ENCODE measurements at places on chromosomes 5 and 9.

DNA sequence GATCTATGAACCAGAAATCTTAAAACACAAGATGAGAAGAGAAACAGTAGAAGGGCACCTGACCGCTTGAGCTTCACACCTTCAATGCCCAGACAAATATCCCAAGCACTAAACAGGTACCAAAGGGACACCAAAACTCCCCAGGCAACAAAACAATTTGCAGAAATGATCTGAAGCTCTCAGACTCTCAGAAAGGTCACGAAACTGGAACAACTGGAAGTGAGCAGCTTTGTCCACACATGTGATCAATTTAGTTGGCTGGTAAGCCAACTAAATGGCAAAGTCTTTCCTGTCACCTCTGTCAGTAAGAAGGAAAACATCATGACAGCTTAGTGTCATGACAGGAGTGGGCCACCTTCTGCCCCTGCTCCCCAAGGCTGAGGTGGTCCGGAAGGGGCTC lies 4.1 kb downstream of the IPPK start:
- no peak for DNase-seq

GRCh38 chr9:114285166-114285867 lies 37.6 kb upstream of the ORM1 start:
- no peak for DNase-seq

GRCh38 chr5:125338440-125339174 lies 592.2 kb upstream of the ZNF608 start:
- DNase-seq: no peak

DNA sequence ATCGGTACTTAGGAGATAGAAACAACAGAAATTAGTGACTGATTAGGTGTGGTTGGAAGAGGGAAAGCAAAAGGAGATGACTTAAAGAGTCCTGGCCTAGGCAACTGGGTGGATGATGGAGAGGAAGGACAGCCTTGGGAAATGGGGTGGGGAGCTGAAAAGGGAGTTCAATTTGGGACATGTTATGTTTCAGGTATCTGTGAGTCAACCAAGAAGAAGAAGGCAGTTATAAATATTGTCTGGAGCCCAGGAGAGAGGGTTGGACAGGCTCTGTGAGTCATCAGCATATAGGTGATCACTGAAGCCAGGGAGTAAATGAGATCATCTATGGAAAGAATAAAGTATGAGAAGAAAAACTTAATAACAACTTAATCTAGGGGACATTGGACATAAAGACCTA lies 357.7 kb downstream of the NPR3 start:
- DNase-seq: no peak

GRCh38 chr9:6443661-6444060 lies 30.7 kb downstream of the UHRF2 start:
- DNase-seq: no peak

DNA sequence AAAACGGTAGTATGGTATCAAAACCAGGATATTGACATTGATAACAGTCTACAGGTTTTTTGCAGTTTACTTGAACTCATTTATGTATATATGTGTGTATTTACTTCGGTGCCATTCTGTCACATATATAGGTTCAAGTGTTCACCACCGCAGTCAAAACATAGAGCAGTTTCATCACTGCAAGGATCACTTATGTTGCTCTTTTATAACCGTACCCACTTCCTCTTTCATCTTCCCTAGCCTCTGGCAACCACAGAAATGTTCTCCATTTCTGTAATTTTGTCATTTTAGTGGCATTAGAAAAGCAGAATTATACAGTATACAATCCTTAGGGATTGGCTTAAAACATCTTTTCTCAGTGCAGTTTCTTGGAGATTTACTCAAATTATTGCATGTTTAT lies 90.3 kb downstream of the SH3GL2 start:
- DNase-seq: no peak

GRCh38 chr5:133334796-133335639 lies 277.3 kb downstream of the FSTL4 start:
- no peak for DNase-seq

GRCh38 chr5:68242743-68243142 lies 27.2 kb downstream of the PIK3R1 start:
- DNase-seq: no peak

All from DMS79 treated with DMSO at 0.1 percent for 48 hours (cell line).